ENCODE measurements at places on chromosomes 16 and 17.
A peak's percentile ranks its signal among the peaks of the same experiment; 100 is the strongest.

- no peak for DNase-seq
Measured at GRCh38 chr17:8147805-8148404, 4.3 kb downstream of the PER1 start.

DNA sequence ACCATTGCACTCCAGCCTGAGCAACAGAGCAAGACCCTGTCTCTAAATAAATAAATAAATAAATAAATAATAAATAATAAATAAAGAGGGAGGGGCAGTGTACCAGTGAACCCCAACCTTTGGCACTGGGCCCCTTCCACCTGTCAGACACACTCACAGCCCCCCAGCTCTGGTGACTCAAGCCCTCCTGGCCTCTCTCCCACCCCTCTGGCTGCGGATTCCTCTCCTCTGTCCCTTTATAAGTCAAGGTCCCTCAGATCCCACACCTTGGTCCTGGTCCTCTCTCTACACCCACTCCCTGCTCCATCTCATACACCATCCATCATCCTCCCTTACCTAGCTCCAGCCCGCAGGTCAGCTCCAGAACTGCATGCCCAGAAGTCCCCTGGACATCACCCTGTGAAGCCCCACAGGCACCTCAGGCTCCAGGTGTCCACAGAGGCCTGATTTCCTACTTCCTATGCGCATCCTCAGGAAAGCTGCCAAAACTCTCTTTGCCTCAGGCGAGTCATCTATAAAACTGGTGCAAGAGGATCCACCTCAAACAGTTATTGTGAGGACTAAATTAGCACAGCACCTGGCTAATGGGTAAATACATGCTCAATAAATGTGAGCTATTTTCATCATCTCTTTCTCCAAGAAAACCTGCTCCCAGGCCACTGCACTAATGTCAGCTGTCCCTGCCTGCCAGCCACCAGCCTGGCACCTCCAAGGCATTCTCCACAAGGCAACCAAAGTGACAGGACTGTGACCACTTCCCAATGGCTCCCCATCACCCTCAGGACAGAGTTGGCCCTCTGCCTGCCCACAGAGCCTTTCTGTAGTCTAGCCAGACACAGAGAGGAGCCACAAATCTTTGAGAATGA, 46.8 kb downstream of the BEAN1 start:
- no peak for DNase-seq

DNA sequence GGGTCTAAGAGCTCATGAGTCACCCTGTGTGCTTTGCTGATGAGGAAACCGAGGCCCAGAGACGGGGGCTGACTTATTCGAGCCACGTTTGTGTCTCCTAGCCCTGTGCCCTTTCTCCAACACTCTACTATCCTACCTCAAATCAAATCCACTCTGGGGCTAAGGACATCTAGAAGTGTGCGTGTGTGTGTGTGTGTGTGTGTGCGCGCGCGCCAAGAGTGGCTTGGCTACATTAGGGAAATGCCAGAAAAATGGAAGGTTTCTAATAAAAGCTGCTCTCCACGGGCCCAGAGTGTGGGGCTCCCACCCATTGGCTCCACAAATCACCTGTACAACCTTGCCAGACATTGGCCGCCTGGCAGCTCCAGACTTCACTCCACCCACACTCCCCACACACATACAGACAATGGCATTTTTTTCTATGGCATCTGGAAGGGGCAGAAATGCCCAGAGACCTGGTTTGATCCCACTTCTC, 30.3 kb upstream of the PHOSPHO1 start:
- DNase-seq, result no peak

- DNase-seq, result no peak
Measured at GRCh38 chr17:75288770-75289114, 491 bp downstream of the SLC25A19 start.

DNA sequence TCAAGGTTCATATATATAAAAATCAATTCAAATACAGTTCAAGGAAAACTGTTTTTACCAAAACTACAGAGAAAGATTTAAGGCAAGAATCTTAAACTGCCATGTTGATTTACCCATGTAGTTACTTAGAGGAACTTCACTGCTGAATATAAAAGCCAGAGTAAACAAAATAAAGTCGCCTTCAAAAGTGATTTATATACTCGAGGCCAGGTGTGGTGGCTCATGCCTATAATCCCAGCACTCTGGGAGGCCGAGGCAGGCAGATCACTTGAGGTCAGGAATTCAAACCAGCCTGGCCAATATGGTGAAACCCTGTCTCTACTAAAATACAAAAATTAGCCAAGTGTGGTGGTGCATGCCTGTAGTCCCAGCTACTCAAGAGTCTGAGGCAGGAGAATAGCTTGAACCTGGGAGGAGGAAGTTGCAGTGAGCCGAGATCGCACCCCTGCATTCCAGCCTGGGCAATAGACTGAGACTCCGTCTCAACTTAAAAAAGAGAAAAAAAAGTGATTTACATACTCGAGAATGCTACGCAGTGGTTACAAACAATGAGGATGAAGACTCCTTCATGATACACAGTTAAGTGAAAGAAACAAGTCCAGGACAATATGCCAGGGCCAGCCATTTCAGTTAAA, 54.1 kb upstream of the CNEP1R1 start:
- no peak for DNase-seq

DNA sequence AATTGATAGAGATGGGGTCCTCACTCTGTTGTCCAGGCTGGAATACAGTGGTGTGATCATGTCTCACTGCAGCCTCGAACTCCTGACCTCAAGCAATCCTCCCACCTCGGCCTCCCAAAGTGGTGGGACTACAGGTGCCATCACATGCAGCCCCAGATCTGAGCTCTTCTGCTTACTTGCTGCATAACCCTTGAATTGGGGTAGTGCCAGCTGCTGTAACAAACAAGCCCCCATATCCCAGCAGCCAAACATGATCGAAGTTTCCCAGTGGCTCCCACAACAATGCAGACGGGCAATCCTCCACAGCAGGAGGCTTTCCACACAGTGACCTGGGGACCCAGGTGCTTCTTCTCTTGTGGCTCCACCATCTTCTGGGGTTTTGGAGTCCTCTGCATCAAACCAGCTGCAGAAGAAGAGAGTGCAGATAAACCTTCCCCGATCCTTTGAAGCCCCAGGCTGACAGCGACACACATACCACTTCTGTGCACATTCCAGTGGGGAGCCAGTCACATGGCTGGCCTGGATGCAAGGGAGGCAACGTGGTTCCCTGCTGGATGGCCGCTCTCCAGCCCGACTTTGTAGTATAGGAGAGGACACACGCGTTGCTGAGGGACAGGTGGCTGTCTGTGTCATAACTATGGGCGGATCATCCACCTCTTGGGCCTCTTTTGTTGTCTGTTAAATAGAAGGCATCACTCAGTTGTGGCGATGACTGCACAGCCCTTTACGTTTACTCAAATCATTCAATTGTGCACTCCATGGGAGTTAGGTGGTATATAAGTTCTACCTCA, 16.7 kb downstream of the SBK1 start:
- DNase-seq, result no peak

DNA sequence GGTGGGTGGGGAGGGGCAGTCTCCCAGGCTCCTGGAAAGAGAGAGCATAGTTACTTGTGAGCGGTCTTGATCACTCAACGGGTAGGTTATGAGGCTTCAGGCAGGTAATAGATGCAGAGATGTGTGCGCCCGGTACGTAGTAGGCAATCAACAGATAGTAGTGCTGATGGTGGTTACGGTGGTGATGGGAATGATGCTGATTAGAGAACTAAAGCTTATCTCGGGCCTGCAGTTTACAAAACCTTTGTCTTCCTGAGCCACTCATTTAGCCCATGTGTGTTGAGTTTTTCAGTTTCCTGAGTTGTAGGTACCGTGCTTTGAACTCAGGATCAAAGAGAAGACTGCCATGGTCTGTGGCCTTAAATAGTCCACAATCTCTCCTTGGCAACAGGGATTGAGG, 401.0 kb downstream of the SNX29 start:
- DNase-seq, result no peak

DNA sequence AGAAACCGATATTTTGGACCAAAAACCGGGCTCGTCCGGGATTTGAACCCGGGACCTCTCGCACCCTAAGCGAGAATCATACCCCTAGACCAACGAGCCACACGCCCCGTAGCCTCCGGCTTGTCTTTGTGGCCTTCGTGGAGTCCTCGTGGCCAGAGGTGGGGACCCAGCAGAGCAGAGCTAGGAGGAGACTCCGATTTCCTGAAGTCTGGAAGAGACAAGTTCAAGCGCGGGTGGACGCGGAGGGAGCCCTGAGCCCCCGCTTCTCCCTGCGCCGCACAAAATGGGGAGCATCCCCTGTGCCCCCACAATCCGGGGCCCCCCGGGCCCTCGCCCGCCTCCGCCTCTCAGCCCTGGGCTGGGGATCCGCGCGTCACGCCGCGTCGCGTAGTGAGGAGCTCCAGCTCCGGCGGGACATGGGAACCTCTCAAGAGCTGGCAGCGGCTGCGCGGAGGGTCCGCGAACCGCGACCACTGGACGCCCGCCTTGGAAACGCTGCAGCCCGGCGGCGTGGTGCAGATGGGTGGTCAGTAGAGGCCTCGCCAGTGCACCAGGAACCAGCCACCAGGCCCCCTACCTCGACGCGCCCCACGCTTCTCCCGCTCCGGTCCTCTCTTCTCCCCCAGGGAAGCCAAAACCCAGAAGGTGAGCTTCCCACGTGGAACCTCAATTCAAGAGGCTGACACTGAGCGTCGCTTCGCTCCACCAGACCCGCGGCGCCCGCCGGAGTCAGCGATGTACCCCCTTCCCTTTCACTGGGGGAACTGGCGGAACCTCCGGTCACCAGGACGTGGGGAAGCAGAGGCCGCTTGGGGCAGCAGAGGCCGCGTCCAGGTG, 5.2 kb upstream of the OR1F1 start:
- peak; percentile 45 for DNase-seq

DNA sequence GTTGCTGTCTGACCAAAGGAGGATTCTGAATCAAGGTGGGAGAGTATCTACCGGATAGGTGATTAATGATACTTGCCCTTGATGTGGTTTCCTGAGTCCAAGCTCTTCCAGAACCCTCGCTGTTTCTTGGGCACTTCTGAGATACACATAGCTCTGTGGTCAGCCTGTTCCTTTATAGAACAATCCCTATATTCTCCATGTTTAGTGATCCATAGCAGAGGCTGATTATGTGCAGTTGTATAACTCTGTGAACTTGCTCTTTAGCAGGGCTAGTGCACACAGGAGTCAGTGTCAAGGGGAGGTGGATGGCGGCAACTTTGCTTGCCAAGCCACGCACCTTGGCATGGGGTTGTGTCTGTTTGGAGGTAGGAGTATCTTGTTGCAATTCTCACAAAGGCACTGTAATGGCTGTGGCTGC, 36.1 kb downstream of the ARL4D start:
- DNase-seq, result no peak

DNA sequence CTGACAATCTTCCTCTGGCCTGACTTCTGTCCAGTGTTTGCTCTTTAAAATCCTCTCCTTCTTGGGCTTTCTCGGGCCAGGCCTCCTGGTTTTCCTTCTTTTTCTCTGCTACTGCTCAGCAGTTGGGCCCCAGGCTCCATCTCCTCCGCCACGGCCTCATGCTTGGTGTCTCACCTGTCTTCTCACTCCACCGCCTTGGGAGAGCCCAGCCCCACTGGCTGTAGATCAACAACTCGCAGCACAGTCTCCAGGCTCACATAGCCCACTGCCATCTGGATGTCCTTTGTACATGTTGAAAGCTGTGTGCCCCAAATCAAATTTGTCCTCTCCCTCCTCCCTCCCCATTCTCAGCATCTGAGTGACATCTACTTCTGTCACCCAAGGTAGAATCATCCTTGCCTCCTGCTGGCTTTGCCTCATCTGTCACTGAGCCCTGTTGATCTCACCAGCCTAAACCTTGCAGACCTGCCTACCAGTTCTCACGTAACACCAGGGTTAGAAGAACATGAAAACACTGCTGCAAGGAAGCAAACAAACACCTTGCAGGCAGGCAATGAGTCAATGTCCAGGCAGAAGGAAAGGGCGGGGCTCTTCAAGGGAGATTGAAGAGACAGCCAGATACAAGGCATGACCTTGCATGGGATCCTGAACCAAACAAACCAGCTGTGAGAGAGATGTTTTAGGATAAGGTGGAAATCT, 103.2 kb upstream of the SMURF2 start:
- no peak for DNase-seq

DNA sequence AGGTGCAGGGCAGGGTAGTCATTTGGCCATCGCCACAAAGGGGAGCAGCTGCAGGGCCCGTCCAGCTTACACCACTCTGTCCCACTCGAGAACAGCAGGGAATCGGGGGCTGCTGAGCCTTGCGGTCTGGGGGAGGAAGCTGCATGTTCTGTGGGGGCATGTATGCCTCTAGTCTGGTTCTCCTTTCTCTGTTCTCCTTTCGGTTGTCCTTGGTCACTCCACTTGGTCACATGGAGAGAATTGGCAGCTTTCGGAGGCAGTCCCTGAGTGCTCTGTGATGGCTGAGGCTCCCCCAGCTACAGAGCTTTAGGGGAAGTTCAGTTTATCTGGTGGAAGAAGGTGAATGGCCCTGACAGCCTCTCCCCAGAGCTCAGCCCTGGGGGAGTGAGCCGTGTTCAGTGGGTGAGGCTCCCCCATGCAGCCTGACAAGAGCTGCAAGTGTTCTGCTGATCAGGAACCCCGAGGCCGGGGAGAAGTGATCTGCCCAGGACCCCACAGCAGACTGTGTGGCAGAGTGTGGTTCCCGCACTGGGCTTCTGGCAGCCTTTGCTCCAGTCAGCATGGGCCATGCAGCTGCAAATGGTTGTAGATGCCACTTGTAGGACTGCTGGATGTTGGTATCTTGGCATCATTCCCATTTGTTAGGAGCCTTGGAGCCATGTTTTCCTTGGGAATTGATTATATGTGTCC, 22.3 kb upstream of the SMPD3 start:
- DNase-seq, result peak; percentile 44

DNA sequence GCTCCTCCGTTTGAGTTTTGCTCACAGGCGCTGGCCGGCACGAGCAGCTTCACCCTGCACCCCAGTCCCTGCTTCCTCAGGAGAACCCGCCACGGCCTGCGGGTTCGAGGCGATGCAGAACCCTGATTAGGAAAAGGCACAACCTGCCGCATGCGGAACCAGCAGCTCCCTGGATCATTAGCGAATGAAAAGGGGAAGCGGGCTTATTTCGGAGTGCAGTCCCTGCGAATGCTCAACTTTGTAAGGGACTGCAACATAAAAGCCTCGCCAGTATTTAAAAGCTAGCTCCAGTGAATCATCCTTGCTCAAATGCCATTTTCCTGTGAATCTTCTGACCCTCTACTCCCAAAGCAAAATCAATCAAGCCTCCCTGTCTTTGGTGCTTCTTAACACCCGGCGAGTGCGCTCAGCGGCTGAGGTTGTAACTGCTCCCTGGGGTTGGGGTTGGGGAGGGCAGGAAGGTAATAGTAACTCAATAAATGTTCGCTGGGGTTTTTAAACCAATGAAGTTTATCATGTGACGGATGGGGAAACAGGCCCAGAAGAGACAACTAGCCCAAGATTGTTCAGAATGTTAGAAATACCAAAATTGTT, 678 bp upstream of the AKAP10 start:
- no peak for DNase-seq

DNA sequence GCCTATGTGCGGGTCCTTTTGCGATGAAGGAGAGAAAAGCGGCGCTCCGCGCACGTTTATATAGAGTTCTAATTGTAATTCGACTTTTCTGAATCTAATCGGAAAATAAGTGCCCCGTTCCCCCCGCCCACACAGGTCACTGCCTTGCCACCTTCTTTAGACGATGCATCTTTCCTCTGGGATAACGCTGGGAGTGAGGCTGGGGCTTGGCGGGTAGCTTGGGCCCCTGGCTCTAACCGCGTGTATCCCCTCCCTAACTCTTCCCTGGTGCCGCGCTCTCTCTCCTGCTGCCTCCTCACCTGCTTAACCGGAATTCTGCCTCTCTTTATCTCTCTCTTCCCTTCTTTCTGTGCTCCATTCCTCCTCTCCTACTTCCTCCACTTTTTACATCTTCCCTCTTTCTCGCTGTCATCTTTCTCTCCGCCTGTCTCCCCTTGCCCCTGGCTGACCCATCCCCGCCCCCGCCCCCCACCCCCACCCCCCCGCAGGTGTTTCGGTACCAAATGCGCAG, 2.6 kb downstream of the LHX1 start:
- peak; percentile 18 for DNase-seq

GRCh38 chr16:11105038-11105903, 150.7 kb downstream of the SOCS1 start:
- DNase-seq, result peak; percentile 38
